Stimulated activated CD8-positive, alpha-beta memory T cell treated with anti-CD3 and anti-CD28 coated beads, Interleukin-2, amount 100 ng/mL, for 48 hours (primary cell): ENCODE measurements at places on chromosomes 2 and 18.

GRCh38 chr2:222307143-222307756 is 8.5 kb upstream of the PAX3 start:
- DNase-seq: no peak

- no peak for DNase-seq
Observed at GRCh38 chr18:40841467-40841866, 1113.6 kb upstream of the PIK3C3 start.

GRCh38 chr2:54666131-54666633 is 57.3 kb upstream of the EML6 start:
- no peak for DNase-seq

GRCh38 chr2:145141981-145142380 is 622.1 kb upstream of the ZEB2 start:
- no peak for DNase-seq

- DNase-seq: no peak
Observed at GRCh38 chr2:161943011-161943410, 131.0 kb downstream of the DPP4 start.

- no peak for DNase-seq
Observed at GRCh38 chr2:84865181-84865783, 15.6 kb downstream of the TRABD2A start.

GRCh38 chr18:57149051-57149450 is 2.2 kb downstream of the BOD1L2 start:
- DNase-seq: no peak

DNA sequence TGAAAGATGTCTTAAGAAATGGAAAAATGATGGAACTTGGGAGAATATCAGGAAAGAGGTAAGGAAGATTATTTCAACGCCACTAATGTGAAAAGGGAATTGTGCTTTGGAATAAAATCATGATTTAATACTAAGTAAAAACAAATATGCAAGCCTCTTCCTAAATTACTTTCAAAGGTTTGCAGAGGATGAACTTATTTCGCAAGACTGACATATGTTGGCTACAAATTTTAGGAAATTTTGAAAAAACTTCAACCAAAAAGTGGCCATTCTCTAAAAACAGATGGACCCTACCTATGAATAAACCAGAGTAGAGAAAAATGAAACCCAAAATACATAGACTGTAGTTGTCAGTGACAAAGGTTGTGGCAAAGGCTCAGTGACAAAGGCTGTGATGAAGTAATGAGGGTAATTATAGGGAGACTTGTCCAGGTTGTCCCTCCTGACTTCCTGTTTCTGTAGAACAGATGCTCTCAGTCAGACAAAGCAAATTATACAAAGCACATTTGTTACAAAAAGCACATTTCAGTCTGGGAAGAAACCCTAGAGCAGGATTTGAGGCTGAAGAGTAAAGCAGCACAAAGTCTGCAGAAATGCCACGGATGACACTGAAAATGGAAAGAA is 39.5 kb downstream of the SFT2D3 start:
- no peak for DNase-seq
